ENCODE measurements at places on chromosomes 6 and 20.

DNA sequence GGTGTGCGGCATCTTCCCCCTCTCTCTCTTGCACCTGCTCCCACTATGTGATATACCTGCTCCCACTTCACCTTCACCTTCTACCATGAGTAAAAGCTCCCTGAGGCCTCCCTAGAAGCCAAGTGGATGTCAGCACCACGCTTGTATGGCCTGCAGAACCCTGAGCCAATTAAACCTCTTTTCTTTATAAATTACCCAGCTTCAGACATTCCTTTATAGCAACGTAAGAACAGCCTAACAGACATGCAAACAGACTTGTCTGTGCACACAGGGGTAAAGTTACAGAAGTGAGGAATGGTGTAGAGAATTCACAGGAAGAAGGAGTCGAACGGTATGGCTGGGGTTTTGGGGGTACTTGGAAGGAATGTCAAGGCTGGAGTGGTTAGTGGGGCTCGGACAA, 14.8 kb upstream of the TGM2 start:
- no peak for DNase-seq

DNA sequence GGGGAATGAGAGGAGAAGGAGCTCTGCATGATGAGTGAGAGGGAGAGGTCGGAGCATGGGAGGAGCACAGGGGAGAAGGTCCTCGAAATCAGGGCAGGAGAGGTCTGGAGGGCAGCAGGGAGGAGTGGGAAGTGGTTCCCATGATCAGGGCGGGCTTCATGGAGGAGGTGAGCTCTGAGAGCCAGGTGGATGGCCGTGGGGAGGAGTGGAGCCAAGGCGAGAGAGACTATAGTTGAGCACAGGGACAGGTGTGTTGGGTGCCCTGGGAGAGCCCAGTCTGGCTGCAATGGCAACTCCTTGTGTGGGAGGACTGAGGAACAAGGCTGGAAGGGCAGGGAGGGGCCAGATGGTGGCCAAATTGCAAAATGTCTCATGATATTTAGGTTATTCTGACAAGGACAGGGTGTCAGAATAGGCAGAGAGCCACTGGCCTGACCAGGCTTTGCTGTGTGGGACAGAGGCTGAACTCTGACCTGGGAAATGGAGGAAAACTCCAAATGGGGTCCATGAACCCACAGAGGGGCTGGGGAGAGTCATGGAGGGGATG, 21.4 kb downstream of the TTBK1 start:
- DNase-seq = no peak

DNA sequence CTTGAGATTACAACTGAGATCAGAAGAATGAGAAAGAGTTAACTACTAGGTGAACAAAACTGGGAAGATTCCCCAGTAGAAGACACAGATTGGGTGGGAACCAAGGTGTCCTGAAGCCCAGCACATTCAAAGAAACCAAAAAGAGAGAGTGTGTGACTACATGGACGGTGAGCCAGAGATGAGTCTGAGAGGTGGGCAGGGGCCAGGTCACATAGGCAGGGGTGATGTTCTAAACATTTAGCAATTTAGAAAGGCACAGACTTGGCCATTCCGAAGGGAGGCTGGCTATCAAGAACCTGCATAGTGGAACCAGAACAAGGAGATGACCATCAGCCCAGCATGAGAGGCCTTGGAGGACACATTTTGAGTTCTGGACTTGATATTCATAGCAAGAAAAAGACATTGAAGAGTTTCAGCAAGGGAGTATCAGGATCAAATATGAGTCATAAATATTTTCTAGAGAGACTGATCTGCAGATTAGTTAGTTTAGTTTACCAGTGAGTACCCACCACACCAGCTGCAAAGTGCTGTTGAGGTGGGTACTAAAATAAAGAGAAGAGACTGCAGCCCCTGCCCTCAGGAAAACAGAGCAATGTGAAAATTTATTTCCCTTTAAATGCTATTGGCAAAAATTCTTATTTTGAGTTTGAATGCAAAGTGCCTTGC, 340.5 kb upstream of the PRDM1 start:
- no peak for DNase-seq

- no peak for DNase-seq
These were observed 17.5 kb downstream of the PTPRA start for GRCh38 chr20:2890742-2891141.

DNA sequence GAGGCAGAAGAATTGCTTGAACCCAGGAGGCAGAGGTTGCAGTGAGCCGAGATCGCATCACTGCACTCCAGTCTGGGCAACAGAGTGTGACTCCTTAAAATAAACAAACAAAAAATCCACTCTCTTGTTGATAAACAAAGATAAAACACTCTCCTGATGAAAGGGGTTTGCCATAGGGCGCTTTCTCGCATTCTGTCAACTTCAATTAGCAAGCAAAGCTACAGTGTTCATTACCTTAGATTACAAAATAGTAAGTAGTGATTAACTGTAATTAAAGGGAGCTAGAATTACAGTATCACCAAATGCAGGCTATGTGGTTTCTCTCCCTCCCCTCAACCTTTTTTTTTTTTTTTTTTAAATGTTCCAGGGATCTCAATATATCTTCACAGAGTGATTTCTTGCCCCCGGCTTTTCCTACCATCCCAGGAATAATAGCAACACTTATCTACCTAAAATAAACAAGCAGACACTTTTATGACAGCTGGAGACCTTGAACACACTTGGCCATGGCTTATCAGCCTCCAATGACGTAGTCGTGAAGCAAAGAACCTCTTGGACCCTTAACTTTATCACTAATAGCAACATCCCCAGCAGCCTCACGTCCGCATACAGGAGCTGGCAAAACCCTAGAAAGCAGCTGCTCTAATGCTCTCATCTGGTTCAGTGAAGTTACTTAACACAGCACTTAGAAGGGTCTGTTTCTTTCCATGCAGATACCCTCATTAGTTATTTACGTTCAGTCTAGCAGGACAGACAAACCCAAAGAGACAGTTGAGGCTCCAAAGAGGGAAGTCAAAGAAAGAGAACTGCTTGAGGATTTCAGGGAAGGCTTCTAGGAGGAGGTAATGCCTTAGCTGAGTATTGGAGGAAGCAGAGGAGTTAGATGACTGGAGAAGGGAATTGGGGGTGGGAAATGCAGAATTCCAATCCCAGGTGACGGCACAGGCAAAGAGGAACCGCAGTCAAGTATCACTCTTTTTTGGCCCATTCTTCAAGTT, 37.9 kb upstream of the NEDD9 start:
- DNase-seq = no peak

GRCh38 chr6:169406804-169407203, 153.2 kb upstream of the THBS2 start:
- no peak for DNase-seq

DNA sequence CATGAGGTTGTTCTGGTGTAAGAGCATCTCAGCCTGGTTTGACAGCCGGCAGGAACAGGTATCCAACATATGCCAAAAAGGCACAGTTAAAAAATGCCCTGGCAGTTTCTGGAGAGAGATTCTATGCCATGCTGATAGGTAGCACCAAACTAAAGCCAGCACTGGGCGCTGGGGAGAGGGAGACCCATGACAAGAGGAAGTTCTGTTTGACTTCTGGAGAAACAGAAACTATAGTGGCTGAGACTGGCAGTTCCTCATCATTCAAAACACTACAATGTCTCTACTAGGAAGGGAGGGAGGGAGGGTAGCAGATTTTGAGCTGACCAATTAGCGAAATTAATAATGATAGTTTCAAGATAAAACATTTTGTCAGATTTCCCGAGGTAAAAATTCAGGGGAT, 174.1 kb downstream of the ADAT2 start:
- DNase-seq = no peak

- no peak for DNase-seq
These were observed 27.7 kb downstream of the TFEB start for GRCh38 chr6:41707565-41708200.

DNA sequence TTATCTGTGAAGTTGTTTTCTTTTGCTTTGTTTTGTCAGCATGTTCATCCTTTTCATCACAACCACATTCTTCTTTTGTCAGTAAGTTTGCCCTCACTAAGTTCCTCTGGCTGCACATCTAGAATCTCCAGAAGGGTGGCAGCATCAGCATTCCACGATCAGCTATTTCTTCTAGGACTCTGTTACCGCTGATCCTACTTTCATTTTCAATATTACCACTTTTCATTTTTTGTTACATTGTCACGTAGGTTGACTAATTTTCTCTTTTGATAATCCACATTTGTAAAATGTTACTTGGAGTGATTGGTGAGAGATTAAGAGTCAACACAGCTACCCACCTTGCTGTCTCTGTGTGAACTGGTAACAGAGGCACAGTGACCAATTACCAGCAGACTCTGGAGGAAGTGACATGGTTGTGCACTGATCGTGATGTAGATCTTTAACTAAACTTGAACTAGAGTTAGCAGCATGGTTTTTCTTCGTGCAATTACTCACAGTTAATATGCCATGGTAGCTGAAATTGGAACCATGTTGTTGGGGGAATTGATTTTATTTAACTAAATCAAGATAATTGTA, 307.9 kb upstream of the SLC35B3 start:
- DNase-seq = no peak

- DNase-seq = no peak
These were observed 569.2 kb downstream of the QKI start for GRCh38 chr6:163983679-163984078.

DNA sequence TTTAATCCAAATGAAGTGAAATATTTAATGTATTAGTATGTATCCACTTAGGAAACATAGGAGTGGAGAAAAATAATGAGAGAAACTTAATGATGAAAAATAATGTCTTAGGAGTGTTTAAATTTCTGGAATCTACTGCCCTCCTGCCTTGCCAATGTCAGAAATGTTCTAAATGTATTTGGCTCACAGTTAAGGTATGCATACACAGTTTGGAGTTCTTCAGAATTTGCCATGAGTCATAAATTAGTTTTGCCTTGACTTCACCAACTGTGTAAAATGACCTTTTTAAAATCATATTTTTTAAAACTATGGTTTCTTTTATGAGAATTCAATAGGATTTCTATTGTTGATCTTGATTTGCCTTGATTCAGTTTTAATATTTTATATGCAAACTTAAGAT, 191.7 kb upstream of the HSF2 start:
- DNase-seq = no peak

DNA sequence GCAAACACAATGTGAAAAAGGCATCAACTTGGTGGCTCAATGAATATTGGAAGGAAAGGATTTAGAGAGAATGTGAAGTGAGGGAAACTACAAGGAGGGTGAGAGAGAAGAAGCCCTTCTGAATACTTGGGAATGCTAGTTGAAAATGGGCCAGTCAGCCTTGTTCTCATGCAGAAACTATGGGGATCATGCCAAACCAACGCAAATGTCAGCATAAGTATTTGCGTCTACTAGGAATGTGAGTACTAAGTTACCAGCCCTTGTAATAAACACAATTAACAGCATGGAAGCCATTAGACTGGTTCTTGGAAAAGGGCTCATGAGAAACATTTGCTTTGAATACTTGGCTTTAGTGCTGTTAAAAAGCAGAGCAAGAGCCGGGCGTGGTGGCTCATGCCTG, 54.9 kb upstream of the AIG1 start:
- no peak for DNase-seq

- peak; percentile 73 for DNase-seq
These were observed 75.2 kb downstream of the OR2B2 start for GRCh38 chr6:27836783-27837624.

DNA sequence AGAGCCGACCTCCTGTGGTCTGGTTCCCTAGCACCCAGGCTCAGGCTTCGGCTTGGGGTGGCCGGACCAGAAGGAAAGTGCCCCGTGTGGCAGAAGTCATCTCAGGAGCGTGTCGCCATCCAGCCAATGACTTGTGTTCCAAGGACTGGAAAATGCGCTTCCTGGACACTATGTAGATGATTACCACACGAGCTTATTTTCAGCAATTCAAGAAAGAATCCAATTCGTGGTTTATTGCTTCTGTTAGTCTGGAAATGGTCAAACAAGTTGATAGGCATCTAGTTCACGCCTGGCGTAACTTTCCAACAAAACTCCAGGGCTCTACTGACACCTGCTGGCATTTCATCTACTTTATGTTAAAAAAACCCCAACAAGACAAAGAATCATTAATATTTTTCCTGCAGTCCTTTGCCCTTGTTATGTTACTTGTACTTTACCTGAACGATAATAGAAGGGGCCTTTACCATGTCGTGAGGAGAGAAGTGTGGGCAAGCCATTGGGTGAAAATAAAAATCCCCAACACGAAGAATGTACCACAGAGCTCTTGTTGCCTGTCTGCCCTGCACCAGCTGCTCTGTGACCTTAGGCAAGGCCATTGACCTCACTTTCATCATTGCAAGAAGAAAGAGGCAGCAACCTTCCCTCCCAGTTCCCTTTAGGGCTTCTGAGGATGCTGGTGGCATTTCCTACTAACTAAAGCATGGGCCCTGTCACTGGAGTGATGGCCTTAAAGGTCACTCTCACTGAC, 154.7 kb upstream of the LAMP5 start:
- peak; percentile 58 for DNase-seq

DNA sequence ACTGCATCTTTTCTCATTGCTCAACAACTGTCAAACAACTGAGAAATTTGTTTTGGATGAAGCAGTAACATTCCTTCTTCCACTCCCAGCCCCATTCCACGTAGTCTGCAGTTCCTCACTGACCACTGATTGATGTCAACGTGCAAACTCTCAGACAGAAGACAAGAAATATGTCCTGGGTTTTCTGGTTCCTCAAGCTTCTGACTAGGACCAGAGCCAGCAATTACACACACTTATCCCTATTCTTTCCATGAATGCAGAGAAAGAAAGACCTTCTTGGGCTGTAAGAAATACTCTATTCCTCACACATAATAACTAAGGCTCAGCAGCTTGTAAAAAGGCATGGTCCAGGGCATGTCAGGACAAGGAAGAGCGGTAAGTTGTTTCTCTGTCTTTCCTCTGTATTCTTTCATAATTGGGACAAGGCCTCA, 790.1 kb upstream of the SLC35B3 start:
- DNase-seq = peak; percentile 6

- no peak for DNase-seq
These were observed 84.1 kb downstream of the PRDM1 start for GRCh38 chr6:106170030-106170791.

DNA sequence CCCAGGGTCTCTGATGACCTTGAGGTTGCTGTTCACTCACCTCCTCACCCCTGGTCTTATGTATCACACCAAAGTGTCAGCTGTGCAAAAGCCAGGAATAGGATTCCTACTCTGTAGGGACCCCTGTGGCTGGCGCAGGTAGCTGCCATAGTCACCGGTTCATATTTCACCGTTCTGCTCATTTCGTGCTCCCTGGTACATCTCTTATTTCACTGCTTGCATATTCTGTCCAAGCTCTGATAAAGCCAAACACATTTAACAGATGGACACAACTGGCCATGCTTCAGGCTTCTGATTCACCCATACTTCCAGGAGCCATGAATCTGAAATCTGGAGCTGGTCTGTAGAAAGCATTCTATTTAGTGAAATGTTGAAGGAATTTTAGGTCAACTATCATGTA, 20.5 kb downstream of the SLC22A3 start:
- no peak for DNase-seq

DNA sequence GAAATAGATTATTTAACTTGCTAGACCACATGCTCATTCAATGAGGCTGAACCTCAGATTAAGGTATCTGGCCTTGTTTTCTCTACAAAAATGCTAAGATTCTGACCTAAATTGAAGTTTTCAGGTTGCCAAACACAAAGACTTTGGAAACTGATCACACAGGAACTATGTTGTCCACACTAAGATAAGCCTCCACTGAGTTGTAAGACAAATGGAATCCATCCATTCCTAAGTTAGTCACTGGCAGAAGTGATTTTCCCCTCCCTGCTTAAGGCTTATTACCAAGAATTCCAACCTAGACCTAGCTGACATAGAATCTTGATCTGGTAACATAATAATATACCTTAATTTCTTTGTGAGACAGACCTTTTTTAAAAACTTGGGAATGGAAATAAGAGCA, 608.1 kb downstream of the TENT5A start:
- no peak for DNase-seq

- DNase-seq = no peak
These were observed 134.8 kb downstream of the DTNBP1 start for GRCh38 chr6:15527838-15528617.

- no peak for DNase-seq
These were observed 39.5 kb downstream of the CD40 start for GRCh38 chr20:46157625-46158024.
